Thoracic aorta endothelial cell (primary cell): ENCODE measurements at places on chromosomes 16 and 17. TPM values are rescaled to one million over a fixed set of nuclear protein-coding genes. Genes with fewer than 3 reads are reported as not detected.

CHD9NB gene
- 1.4 and 1.5 TPM in 2 replicates for total RNA-seq

C17orf100 gene
- 0.22 and 0.53 TPM in 2 replicates for total RNA-seq

CCL23 gene
- total RNA-seq = 2.4 and 5.9 TPM in 2 replicates

UTS2R gene
- not detected in 2 replicates for total RNA-seq

SLC46A1 gene
- 3.6 and 6.5 TPM in 2 replicates for total RNA-seq

SLC9A5 gene
- total RNA-seq = 0.40 and 0.65 TPM in 2 replicates

CDH8 gene
- total RNA-seq = not detected in 2 replicates

BTBD17 gene
- under 0.01 TPM in 1 of 2 replicates, not detected in the other for total RNA-seq

CEP131 gene
- total RNA-seq = 12.9 and 15.3 TPM in 2 replicates

ABCA6 gene
- 32.7 and 36.3 TPM in 2 replicates for total RNA-seq

TSEN54 gene
- 10.1 and 14.7 TPM in 2 replicates for total RNA-seq

SOX9 gene
- total RNA-seq = 0.07 TPM in 1 of 2 replicates, not detected in the other

MT4 gene
- total RNA-seq = not detected in 2 replicates

SKAP1 gene
- 0.36 TPM in 1 of 2 replicates, not detected in the other for total RNA-seq

CAVIN1 gene
- total RNA-seq = 947 and 968 TPM in 2 replicates

NPTX1 gene
- total RNA-seq = 0.07 TPM in 1 of 2 replicates, not detected in the other

HEXIM2 gene
- 3.1 and 3.6 TPM in 2 replicates for total RNA-seq

C16orf90 gene
- total RNA-seq = not detected in 2 replicates

ADAD2 gene
- not detected in 2 replicates for total RNA-seq

SSH2 gene
- 57.9 and 67.2 TPM in 2 replicates for total RNA-seq

SLC12A3 gene
- total RNA-seq = not detected in 2 replicates

PLEKHH3 gene
- 5.2 and 7.4 TPM in 2 replicates for total RNA-seq

TEN1 gene
- total RNA-seq = 11.5 and 14.1 TPM in 2 replicates
